ENCODE measurements at places on chromosomes 7 and 10.

DNA sequence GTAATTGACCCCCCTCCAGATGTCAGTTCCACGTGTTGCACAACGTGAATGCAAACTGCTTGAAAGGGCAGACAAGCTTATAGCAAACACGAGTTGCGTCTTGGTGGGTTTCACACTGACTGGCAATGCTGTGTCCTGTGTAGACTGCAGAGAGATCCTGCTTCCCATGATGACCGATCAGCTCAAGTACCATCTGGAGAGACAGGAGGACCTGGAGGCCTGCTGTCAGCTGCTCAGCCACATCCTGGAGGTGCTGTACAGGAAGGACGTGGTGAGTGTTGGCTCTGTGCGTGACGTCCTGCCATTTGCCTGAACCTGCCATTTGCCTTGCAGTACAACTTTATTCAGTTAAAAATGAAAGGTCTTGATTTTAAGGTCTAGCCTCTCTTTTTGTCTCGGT is 71.1 kb downstream of the INSYN2A start:
- peak; percentile 42 for DNase-seq

DNA sequence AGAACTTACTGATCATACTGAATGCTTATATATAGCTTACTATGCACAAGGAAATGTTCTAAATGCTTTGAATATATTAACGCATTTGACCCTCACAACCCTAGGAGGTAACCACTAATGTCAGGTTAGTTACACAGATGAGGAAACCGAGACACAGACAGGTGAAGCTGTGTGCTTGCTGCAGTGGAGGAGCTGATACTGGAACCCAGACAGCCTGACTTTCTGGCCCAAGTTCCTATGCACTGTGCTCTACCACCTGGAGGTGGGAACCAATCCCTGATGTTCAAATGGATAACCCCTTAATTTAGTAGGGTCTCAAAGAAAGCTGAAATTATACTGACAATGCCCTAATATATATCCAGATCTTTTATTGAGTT is 119.6 kb downstream of the SORBS1 start:
- DNase-seq = peak; percentile 45

GRCh38 chr7:39550411-39550810 is 15.8 kb upstream of the YAE1 start:
- no peak for DNase-seq

DNA sequence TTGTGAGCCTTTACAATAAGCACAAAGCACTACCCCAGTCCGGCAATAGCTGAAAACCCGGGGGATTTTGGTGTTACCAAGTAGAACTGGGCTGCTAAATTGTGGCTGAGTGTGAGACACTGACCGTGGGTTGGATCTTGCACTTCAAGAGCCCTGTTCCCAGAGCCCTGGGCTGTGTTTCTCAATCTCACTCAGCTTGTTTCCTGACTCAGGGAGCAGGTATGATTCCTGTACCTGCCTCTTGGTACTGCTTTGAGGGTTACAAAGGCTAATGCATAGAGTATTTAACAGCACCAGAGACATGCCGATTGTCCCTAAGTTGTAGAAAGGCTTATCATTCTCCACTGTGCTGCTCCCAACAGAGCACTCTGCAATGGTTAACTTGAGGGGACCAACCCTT is 134.6 kb downstream of the TEX36 start:
- no peak for DNase-seq

DNA sequence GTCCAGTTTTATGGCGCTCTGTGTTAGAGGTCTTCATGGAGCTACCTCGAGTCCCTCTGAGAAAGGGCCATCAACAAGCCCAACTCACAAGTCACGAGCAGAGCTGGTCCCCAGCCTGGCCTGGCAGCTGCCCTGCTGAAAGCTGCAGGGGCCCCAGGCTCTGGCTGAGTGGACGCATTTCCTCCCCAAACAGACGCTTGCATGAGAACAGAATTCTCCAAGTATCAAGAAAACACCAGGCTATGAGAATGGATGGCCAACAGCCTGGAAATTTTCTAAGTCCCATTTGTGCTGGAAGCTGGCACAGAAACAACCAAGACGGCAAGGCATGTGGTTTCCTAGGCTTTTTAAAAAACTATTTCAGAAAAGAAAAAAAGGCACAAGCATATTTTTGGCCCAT is 114.8 kb downstream of the FAM53B start:
- DNase-seq = no peak

DNA sequence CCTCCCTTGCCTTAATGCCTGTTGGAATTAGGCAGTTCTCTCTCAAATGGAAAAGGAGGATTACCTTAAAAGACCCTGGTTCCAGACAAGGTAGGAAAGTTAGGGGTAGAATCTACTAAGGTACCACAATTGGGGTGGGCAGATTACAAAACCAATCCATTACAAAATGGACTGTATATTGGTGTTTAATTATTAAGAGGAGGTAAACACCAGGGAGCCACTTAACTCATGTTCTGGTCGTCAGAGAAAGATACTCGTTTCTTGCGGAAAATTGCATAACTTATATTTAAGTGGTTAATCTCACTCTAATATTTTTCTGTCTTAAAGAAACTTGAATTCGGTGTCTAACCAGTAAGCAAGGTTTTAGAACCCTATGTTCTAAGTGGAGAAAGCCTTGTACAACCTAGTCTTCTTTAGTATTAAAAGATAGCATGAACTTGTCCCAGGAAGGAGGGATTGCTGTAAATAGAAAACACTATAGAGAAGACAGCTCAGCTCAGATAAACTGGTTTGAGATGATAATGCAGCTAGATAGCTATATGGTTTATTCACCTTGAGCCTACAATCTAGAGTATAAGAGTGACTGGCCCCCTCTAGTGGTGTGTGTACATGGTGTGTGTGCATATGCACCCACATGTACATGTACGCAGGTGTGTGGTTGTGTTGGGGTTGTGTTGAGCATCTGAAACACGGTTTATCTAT is 58.0 kb upstream of the STRIP2 start:
- DNase-seq = no peak

- no peak for DNase-seq
Observed at GRCh38 chr10:131749767-131750142, 151.1 kb upstream of the PPP2R2D start.

- peak; percentile 15 for DNase-seq
Observed at GRCh38 chr7:128869138-128869943, 6.7 kb downstream of the ATP6V1F start.

DNA sequence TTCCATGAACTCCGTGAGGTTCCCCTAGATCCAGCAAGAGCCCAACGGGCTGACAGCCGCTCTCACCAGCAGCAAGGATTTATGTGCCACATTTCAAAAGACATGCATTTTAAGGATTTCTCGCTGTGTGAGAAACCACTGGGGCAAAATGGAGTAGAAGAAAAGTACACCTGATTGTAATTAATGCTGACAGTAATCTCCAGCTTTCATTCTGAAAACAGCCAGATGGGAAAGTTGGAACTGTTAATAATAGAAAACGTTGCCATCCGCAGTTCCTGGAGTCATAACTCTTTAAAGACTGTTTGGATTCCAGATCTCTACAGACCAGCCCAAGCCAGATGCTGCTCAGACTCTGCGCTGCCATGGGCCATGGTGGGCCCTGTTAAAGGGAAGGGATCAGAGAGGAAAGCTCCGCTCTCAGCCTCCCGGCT is 216.9 kb upstream of the GLI3 start:
- DNase-seq = no peak

DNA sequence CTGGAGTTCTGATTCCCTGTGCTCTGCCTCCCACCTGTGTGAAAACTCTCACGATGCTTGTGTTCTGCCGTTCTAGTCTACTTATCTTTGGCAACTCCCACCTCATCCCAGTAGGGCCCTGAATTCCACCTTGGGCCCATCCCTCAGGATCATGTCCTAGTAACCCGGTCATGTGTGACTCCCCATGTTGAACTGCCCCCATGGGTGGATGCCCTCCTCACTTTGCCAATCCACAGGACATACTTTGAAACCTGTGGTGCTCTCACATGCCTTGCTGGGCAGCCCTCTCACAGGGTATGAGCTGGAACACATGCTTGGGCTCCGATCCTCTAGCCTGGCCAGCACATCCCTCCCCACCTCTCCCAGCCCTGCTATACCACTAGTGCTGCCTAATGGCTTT is 3.8 kb upstream of the RBM33 start:
- no peak for DNase-seq

- DNase-seq = no peak
Observed at GRCh38 chr7:130288829-130289228, 4.1 kb upstream of the CPA4 start.

- DNase-seq = no peak
Observed at GRCh38 chr10:120891365-120891764, 40.2 kb downstream of the WDR11 start.

DNA sequence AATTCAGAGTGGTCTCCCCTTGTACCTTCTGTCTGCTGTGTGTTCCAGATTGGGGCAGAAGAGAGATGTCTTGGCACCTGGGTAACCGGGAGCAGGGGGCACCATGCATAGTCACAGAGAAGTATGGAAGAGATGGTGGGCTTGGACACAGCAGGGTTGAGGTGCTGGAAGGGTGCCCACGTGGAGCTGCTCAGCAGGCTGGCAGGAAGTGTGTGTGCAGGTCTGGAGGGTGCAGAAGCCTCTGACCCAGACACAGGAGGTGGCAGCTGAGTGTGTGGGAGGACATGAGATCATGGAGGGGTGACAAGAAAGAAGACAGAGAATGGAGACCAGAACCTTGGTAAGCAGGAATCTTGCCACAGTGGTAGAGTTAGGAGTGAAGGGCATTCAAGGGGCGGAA is 42.3 kb upstream of the DUSP5 start:
- no peak for DNase-seq

- DNase-seq = no peak
Observed at GRCh38 chr10:109956454-109957091, 33.3 kb upstream of the XPNPEP1 start.

DNA sequence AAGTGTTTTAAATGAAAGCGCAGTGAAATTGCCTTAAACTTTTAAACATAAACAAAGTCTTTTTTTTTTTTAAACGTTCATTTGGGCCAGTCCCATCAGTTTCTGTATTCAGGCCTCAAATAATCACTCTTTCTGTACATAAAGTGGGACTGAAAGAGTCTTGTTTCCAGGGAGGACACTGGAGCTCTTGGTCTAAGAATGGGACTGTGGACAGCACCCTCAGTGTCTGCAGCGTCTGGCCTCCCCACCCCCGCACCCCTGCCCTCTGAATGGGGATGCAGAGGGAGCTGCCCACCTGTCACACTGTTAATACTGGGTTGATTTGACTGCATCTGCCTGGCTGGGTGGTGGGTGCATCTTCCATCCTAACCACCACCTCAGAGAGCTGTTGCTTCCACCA is 5.2 kb downstream of the ZNF365 start:
- no peak for DNase-seq

- DNase-seq = no peak
Observed at GRCh38 chr7:123023126-123023525, 27.6 kb upstream of the TAS2R16 start.

DNA sequence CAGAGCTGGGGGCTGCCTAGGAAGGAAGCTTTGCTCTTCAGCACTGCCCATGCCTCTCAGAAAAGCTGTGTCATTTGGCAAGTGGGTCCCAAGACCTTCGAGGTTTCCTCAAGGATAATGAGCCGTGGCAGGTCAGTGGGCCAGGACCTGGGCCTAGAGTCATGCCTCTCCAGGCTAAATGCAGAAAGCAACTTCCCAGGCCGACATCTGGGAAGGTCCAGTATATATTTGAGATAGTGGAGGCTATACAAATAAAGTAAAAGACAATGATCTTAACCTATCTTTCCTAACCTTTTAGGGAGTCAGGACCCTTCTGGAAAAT is 2.4 kb upstream of the HOXA10 start:
- no peak for DNase-seq

DNA sequence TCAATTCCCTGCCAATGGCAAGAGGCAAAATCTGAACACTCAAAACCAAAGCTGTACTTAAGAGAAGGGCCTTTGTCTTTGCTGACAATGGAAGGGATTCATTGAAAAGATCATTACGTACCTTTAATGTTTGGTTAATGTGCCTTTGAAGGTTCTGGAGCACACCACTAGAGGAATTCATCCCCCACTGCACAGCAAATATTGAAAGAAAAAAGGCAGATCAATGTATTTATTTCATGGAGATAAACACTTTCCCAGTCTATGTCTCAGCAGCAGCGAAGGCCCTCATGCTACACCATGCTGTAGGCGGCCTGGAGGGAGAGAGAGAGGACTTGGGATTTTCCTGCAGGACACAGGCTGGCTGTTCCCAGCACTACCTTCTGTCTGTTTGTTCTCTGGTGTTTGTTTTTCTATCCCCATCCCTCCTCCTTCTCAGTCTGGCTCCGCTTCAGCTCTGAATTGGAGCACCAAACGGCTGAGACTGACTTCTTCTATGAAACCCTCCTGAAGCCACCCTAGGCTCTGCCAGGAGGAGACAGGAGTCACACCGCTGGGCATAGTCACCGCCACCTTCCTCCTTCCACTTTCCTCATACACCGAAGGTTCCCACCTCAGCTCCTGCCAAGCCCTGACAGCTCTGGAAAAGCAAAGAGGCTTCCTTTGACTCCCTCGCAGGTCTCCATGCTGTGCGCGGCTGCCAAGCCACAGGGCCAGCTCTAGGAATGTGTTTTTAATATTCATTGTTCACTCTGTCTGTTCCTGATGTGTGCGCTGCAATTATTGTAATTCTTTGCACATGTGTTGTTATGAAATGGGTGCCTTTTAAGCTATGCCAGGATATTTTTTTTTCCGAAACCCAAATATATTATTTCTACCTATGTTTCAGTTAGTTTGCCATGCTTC is 301.5 kb downstream of the FZD1 start:
- DNase-seq = peak; percentile 53

DNA sequence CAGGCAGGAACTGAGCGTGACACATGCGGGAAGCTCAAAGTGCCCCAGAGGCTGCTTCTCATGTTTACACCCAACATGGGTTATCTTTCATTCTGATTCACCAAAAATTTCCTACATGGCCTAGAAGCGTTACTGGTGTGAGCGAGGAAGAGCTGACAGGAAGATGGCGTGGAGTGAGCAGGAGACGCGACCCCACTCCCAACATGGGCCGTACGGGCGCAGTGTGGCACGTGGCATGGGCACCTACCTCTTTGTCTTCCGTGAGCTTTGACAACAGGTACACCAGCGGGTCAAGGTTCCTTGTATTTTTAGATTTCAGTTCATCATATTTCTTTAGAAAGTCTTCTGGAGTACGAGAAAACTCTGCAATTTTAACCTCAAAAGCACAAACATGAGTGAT is 8.9 kb downstream of the TUBGCP2 start:
- no peak for DNase-seq

DNA sequence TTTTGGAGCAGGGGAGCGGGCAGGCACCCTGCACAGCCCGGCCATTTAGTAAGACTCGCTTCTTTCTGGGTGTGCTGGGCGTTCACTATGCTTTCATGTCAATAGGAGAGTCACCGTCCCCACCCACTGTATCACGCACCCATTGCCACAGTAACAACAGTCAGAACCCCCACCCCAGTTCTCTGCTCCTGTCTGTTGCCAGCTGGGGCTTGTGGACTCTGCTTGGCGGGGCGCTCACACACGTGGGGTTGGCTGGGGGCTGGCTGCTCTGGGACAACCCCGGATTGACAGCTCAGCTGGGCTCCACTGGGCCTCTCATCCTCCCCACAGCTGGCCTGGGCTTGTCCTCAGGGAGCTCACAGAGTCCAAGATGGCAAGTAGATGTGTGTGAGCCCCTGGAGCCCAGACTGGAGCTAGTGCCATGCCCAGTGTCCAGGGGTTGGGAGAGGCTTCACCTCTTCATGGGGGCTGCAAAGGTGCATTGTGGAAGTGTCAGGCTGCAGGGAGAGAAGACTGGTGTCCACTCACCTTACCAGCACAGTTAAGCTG is 59.6 kb downstream of the GLRX3 start:
- DNase-seq = no peak

Measured in NCI-H510A treated with DMSO at 0.1 percent for 48 hours (cell line).